AG04450 (cell line): ENCODE measurements at places on chromosomes 11 and 22.

DNA sequence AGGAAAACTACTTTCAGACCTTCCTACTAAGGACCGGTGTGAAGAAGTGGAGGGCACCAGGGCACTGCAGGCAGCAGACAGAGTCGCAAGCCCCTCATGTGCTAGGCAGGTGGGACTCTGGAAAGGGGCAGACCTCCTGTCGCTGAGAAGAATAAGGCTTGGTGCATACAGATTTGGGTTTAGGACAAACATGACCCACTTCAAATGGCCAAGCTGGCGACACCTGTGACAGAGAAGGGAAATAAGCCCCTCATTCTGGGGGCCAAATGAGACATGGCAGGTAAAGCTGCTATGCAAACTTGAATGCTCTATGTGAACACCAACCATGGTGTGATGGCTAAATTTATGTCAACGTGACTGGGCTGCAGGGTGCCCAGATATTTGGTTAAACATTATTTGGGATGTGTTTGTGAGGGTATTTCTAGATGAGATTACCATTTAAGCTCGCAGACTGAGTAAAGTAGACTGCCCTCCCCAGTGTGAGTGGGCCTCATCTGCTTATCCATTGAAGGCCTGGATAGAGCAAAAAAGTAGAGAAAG lies 112.4 kb upstream of the PITPNB start:
- DNase-seq, result no peak

GRCh38 chr11:112216561-112217105 lies 9.6 kb upstream of the PTS start:
- peak; percentile 51 for DNase-seq

DNA sequence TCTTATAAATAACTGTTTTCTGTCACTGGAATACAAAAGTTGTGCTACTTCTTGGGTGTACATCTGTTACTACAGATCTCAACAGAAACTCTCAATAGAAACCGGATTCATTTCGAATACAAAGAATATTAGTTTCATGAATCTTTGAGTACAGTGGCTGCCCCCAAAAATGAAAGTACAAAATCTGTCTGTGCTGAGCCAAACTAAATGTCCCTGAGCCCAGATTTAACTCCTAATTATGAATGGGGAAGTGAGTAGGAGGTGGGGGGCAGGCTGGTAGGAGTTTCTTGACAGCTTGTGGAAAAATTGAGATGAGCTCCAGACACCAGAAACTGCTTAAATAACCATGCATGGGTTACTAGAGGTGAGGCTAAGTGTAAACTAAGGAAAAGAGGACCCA lies 41.6 kb downstream of the PITPNB start:
- DNase-seq, result no peak

GRCh38 chr11:60767388-60767811 lies 10.7 kb downstream of the MS4A15 start:
- DNase-seq, result no peak

DNA sequence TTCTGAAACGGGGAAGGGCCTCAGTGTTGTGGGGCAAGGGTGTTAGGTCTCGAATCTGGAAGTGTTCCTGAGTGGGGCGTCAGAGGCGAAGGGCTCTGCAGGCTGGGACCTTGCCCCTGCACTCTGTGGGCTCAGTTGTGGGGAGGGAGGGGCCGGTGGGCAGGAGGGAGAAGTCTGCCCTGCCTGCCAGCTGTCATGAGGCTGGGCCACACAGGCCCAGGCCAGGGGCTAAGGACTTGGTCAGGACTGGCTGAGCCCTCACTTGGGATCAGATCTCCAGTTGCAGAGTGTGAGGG lies at the start of gene CRACR2B:
TSS of gene CRACR2B (plus strand) at position 23 of the 296 bp plus-strand sequence. CDS start 689 bp downstream, outside the sequence.
- no peak for DNase-seq

GRCh38 chr11:129375751-129376657 lies at the start of gene BARX2:
Gene BARX2, plus strand, starts transcription at chr11:129375848. Its CDS starts 188 bp downstream, at chr11:129376036.
- peak; percentile 11 for DNase-seq

DNA sequence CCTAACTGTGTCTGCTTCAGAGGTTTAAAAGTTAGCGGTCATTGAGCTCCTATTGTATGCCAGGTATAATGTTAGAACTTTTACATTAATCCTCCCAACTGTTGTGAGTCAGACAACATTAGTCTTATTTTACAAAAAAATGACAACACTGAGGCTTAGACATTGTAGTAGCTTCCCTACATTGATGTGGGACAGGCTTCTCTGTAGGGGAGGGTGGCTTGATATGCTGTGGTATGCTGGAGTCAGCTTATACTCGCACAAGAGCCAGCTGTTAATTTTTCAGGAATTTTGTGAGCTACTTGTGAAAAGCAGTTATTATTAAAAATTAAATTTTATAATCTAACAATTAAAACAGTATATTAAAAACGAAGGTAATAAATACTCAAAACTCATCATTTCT lies 64.8 kb upstream of the NAV2 start:
- no peak for DNase-seq

GRCh38 chr11:114262681-114263512 lies 33.3 kb upstream of the NNMT start:
- DNase-seq, result no peak

DNA sequence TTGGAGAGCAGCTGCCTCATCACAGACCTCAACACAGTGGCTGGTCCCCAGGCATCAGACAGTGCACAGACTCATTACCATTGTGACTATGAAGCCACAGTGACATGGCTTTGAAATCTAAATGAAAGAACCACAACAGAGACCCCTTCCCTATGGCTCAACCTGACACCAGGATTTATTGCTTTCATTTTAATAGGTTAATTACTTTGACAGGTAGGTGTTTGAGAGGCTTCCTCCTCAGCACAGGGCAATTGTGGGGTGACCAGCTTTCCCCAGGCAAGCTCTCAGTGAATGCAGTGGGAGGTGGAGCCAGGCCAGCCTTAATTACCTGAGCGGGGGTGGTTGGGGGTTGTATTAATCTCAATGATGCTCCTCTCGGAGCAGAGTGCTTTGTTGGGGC lies 102.3 kb downstream of the CHST1 start:
- no peak for DNase-seq

DNA sequence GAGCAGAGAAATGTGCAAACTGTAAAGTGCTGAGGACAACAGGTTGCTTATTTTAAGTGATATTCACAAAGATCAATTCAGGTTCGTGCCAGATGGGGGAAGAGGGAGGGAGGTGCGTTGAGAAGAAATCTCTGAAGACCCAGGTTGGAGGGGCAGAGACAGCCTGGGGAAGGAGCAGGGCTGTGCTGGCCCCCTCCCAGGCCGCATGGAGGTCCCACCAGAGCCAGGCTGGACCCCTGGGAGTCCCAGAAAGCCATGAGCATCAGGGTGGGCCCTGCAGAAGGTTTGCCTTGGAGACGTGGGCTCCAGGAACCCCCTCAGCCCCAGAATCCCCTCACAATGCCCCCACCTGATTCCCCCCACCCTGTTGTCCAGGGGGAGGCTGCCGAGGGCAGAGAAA lies 47.4 kb downstream of the IGLL1 start:
- no peak for DNase-seq

DNA sequence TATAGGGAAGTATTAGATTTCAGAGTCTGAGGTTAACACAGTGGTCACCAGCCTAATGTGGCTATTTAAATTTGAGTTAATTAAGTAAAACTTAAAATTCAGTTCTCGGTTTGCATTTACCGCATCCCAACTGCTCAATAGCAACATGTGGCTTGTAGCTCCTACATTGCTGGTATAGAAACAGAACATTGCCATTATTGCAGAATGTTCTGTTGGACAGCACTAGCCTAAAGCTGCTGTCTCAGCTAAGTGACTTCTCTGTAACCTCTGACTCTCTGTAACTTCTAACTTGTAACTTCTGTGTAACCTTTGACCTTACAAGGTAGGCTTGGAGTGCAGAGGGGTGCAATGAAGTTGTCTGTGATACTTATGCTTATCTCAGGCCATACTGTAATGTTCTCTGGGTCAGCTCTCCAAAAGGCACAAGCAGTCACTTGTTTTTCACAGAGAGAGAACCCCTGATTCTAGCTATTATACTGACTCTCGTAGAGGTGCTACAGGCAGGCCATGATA lies 78.7 kb downstream of the ZNRF3 start:
- DNase-seq, result no peak

DNA sequence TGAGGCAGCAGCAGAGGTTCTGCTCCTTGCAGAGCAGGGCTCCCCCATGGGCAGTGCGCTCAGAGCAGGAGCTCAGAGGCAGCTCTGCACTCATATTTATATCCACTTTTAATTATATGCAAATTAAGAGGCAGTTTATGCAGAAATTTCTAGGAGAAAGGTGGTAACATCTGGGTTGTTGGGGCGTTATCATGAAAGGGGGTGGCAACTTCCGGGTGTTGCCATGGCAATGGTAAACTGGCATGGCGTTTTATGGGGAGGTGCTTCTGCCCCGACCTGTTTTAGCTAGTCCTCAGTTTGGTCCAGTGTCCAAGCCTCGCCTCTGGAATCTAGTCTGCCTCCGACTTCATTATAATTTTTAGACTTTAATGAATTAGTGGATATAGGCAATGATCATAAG lies 1191.7 kb downstream of the TBC1D22A start:
- no peak for DNase-seq

GRCh38 chr22:42860968-42861367 lies 3.9 kb upstream of the ARFGAP3 start:
- DNase-seq, result no peak

DNA sequence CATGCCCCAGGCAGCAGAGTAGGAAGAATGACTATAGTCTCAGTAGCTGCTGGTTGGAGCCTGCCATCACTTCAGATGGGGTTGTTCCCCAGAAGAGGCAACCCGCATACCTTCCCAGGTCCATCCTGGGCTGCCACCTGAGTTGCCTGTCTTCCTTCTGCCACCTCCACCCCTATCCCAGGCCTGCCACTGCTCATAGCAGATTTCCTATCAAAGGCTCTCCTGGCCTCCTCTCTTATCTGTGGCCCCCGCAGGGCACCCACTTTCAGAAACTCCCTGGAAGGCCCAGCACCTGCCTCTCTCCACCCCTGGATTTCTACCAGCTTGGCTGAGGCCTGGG lies 649 bp upstream of the NR1H3 start:
- no peak for DNase-seq

DNA sequence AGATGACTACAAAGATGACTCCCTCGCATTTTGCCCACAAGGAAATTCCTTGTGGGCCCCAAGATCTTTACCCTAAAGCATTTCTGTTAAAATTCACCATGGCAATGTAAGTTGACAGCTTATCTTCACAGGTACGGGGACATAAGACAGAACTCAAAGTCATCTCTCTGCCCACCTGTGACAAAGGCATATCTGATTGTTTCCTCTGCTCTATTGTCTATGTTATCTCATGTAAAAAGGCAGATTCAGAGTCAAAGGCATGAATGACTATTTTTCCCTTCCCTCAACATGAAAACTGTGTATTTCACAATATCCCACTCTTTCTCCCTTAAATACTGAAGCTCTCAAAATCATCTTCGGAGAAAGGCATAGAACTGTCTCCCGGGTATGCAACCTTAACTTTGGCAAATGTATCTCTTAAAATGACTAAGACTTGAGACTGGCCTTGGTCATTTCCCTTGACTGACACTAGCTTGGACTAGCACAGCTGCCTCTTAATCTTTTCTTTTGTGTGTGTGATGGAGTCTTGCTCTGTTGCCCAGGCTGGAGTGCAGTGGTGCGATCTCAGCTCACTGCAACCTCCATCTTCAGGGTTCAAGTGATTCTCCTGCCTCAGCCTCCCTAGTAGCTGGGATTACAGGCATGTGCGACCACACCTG lies 103.2 kb downstream of the MICAL3 start:
- no peak for DNase-seq

DNA sequence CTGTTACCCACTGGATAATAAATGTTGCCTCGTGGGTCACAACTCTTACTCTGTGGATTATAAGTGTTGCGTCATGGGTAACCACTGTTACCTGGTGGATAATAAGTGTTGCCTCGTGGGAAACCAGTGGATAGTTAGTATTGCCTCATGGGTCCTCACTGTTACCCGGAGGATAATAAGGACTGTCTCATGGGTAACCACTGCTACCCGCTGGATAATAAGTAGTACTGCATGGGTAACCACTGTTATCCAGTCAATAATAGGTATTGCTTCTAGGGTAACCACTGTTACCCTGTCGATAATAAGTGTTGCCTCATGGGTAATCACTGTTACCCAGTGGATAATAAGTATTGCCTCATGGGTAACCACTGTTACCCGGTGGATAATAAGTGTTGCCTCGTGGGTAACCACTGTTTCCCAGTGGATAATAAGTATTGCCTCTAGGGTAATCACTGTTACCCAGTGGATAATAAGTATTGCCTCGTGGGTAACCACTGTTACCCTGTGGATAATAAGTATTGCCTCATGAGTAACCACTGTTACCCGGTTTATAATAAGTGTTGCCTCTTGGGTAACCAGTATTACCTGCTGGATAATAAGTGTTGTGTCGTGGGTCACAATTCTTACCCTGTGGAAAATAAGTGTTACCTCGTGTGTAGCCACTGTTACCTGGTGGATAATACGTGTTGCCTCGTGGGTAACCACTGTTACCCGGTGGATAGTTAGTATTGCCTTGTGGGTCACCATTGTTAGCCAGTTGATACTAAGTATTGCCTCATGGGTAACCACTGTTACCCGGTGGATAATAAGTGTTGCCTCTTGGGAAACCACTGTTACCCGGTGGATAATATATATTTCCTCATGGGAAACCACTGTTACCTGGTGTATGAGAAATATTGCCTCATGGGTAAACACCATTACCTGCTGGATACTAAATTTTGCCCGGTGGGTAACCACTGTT lies 15.7 kb upstream of the NXPE4 start:
- no peak for DNase-seq

DNA sequence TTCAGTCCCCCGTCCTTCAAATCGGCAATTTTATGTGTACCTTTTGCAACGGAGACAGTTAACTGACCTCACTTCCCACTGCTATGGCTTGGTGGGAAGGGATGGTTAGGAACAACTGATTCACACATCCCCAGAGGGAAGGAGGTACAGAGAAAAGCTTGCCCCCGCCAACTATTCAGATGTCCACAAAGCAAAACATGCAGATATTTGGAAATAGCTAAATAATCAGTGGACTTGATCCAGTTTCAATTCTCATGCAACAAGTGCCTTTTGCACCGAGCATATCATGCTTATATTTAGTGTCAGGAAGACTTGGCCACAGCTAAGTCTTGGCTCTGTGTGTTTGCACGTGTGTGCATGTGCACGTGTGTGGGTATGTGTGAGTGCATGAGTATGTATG lies 144.6 kb downstream of the SNX19 start:
- DNase-seq, result no peak

DNA sequence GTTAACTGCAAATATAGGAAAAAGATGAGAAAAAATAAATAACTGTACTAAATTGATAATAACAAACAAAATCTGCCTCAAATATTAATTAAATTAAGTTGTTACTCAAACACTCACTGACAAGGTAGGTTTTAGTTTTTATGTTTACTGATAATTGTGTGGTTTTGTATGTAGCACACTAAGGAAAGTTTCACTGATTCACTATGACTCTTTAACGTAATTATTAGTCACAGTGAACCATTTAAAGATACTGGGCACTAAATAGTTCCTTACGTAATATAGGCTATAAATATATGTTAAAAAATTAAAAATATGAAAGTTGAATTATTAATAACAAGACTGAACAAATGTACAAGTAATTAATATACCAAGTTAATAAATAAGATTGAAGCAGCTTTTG lies 2330.0 kb upstream of the RAG2 start:
- no peak for DNase-seq

- DNase-seq, result no peak
These were observed 44.9 kb upstream of the RFPL3 start for GRCh38 chr22:32312748-32313147.

- DNase-seq, result no peak
These were observed 2.0 kb upstream of the OR51S1 start for GRCh38 chr11:4851033-4851432.

GRCh38 chr11:17791144-17791543 lies 56.6 kb downstream of the KCNC1 start:
- no peak for DNase-seq

GRCh38 chr11:118120793-118121192 lies 31.8 kb downstream of the SCN4B start:
- DNase-seq, result no peak
